ENCODE measurements at places on chromosomes 13 and 19.

DNA sequence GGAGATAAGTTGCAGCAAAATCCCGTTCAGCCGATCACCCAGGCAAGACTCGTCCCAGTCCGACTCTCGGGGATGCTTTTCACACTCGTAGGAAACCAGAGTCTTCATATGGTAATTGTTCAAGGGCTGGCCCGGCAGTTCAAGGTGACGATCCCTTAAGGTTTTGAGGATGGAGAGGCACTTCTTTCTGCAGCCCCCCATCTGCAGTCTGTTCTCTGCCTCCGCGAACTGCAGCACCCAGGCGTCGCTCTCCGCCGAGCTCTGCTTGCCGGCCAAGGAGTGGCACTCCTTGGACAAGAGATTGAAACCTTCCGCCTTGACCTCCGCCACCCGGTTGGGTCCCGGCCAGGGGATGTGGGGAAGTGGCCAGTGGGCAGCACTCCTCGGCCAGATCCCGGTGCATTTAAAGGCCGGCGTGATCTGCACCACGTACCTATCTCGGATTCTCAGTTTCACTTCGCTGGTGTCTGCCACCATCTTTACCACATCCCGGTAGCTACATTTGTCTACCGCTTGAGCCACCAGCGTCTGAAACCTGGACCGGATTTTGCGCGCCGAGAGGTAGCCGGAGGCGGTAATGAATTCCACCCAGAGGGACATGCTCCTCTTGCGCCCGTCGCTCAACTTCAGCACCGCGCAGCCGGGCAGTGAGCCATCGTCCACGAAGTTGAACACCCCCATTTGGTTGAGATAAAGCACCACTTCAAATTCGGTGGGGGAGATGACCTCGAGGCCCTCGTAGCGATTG, 1.1 kb downstream of the MAB21L1 start:
- peak; percentile 21 for DNase-seq

- DNase-seq: no peak
Observed at GRCh38 chr19:10433131-10433536, 12.8 kb downstream of the PDE4A start.

DNA sequence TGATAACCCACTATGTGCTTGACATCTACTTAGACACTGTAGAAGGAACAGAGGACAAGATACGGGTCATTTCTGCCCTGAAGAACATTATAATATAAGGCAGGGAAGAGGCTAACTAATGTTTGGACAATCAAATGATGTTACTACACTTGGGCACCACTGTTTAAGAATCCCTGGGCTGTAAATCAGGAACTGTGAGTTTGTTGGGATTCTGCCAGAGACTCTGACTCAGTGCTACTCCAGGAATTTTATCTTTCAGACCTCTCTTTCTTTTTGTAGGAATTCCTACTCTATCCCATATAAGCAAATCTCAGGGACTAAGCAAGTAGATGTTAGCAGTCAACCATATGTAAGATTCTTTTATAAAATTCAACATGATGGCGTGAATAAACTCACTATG, 3.1 kb upstream of the ZNF471 start:
- no peak for DNase-seq

DNA sequence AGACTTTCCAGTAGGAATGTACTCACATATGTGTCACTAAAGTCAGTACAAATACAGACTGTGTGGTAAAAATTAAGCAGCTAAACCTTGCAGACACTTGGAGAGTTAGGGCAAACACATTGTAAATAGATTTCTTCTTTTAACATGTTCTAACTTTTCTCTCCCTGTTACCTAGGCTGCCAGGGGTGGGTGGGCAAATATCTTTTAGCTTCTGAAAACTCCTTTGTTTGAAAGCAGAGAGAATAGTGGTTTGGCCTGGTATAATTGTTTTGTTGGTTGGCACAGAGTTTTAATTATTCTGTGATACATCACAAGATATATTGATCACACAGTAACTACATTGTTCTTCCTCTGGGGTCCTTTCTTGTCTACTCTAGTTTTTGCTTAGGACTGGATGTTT, 289.8 kb upstream of the DACH1 start:
- DNase-seq: no peak

DNA sequence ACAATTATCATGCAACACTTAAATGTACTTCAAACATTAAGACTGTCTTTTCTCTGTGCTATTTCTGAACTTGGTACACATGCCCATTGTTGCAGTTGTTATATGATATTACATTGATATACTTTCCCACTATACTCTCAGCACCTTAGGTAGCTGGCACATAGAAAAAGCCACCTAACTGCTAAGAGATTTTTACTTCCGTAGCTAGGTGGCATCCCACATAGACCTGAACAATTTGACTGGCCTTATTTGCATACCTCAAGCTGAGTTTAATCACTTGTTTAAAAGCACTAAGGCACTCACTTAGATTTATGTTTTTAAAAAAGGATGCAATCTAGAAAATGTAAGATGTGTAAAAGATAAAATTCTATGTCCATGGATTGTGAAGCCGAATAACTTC, 194.2 kb downstream of the POU4F1 start:
- DNase-seq: no peak

- DNase-seq: no peak
Observed at GRCh38 chr13:49859560-49859959, 67.1 kb upstream of the KPNA3 start.

Data from erythroblast (primary cell).